ENCODE measurements at places on chromosomes 3 and 15.
A peak's percentile ranks its signal among the peaks of the same experiment; 100 is the strongest.

DNA sequence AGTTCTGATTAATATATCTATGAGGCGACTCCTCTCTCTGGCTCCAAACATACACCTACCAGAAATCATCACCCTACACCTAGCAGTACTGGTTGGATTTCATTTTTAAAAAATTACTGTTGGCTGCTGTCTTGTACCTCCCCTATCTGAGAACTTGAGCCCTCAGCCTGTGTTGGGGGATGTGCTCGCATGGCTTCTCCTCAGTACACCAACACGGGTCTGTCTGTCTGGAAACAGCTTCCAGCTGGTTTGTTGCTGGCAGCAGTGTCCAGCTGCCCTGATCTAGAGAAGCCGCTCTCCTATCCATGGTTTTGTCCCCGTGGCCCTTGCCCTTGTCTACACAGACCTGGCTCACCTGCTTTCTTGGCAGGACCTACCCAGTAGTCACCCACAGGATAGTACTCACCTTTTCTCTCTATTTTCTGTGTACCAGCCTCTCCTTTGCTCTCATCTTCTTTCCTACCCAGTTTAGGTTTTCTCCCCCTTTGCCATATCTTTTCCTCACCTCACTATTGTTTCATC lies 43.2 kb upstream of the NEDD4 start:
- DNase-seq, result no peak

- no peak for DNase-seq
Measured at GRCh38 chr3:32306072-32306471, 67.6 kb downstream of the CMTM8 start.

DNA sequence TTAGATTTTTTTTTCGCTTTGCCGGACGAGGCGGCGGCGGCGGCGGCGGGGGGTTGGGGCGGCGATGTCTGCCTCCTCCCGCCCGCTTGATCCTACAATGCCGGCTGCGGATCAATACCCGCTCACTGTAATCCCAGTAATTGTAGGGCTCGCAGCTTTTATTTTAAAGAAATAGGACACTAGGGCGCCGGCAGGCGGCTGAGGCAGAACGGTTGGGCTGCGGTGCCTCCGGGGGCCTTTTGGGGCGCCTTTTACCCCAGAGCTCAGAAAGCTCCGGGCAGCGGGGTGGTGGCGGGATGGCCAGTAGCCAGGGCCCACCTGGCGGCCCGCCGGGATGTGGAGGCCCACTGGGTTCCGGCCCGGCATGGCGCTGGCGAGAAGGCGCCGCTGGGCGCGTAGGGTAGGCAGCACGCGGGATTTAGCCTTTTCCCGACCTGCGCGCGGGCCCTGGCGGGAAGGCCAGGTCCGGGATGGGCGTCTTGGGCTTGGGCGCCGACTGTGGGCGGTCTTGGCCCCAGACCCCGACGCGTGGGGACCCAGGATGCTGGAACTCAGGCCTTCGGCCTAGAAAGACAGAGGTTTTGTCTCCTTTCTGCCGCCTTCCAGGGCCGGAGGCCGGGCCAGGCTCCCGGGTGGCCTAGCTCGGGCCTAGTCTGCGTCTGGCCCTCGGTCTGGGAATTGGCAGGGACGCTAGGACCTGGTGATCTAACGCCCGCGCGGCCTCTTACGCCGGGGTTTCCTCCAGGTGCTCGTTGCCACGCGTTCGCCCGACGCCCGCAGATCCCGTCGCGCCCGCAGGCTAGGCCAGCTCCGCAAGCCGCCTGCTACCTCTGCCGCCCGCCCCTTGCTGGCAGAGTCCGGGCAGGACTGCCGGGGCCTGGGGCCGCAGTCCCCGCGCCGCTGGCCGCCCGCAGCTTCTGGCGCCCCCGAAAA lies 15.5 kb upstream of the ONECUT1 start:
- DNase-seq, result peak; percentile 58

GRCh38 chr3:179430277-179430870 lies 20.9 kb downstream of the GNB4 start:
- DNase-seq, result no peak

GRCh38 chr3:60622349-60622748 lies 628.9 kb downstream of the FHIT start:
- DNase-seq, result no peak

GRCh38 chr3:71582612-71583565 lies 639 bp downstream of the FOXP1 start:
- peak; percentile 75 for DNase-seq

DNA sequence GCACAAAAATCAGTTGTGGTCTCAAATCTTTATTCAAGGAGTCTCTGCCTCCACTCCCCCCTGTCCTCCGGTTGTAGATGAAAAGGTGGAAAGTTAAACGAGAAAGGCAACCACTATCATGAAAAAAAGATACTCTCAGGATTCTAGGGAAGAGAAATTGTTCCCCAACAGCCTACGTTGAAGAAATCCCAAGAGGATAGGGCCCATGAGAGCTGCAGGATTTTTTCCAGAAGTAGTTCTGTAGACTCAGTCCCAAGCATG lies 14.3 kb downstream of the ZIC1 start:
- DNase-seq, result no peak

- no peak for DNase-seq
Measured at GRCh38 chr3:157912514-157913451, 193.4 kb downstream of the SHOX2 start.

GRCh38 chr3:116263842-116264545 lies 181.3 kb downstream of the LSAMP start:
- DNase-seq, result no peak

DNA sequence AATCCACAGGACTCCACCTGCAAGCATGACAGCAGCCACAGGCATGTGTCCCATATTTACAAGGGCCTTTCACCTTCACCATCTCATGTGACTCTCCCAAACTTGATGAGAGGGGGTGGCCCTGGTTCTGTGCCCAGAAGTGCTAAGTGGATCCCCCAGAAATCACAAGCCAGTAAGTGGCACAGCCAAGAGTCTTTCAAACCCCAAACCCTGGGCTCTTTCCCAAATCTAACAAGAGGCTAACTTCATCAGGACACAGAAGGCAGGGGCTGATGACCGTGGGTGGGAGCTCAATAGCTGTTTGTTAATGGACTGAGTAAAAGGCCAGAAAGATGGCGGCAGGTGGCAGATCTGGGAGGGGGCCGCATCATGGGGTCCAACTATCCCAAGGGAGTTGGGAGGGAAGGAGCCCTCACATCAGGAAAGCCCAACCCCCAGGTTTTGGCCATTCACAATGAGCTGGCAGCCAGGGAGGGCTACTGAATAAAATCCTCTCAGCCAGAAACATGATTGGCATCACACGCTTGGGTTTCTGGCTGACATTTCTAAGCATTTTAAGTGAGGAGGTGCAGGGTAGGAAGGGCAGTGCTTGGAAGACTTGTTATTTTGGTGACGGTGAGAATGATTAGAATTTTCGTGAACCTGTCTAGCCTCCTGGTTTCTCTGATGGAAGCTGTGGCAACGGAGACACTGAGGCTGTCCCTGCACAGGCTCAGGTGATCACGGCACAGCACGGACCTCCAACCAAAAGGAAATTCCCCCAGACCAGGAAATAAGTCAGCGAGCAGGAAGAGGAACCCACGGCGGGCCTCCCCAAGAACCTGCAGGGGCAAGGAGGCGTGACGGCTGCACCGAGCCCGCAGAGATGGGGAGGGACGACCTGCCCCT lies 109.3 kb downstream of the OXNAD1 start:
- no peak for DNase-seq

- DNase-seq, result no peak
Measured at GRCh38 chr15:59177317-59177660, 29.4 kb upstream of the LDHAL6B start.

GRCh38 chr3:115999613-116000012 lies 376.3 kb downstream of the GAP43 start:
- DNase-seq, result no peak

DNA sequence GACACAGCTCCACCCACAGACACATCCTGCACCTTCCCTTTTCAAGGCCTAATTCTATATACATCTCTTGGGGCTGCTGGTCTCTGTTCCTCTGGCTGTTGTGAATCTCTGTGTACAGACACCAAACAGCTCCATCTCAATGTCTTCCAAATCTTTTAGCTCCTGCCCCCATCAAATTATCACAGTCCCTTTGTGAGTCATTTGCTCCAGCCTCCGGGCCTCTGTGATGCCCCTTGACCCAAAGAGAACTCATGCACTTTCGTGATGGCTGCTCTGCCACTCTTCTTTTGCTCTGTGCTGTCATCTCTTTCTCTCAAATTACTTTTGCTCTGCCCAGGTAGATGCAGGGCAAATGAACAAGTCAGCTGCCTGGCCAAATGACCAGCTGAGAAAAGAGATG lies 369.0 kb upstream of the CDIN1 start:
- DNase-seq, result no peak

- no peak for DNase-seq
Measured at GRCh38 chr3:112767177-112767576, 79.5 kb downstream of the CD200R1L start.

All from pancreas (tissue), 10 donors.